ENCODE measurements at places on chromosomes 2 and 18.
A peak's percentile ranks its signal among the peaks of the same experiment; 100 is the strongest.

DNA sequence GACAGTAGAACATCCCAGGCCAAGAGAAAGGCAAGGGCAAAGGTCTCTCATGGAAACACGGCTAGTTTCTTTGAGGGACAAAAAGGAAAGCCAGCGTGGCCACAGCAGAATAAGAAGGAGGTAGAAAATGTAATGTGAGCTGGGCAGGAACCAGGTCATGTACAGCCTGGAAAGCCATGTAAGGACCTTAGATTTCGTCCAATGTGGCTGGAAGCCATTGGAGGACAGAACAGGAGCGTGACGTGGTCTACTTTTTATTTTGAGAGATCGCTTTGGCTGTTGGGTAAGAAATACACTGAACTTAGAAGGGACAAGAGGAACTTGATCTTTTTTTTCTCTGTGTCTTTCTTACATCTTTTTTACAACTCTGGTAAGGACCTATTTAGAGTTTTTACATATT is 57.8 kb upstream of the ANKRD44 start:
- no peak for DNase-seq

DNA sequence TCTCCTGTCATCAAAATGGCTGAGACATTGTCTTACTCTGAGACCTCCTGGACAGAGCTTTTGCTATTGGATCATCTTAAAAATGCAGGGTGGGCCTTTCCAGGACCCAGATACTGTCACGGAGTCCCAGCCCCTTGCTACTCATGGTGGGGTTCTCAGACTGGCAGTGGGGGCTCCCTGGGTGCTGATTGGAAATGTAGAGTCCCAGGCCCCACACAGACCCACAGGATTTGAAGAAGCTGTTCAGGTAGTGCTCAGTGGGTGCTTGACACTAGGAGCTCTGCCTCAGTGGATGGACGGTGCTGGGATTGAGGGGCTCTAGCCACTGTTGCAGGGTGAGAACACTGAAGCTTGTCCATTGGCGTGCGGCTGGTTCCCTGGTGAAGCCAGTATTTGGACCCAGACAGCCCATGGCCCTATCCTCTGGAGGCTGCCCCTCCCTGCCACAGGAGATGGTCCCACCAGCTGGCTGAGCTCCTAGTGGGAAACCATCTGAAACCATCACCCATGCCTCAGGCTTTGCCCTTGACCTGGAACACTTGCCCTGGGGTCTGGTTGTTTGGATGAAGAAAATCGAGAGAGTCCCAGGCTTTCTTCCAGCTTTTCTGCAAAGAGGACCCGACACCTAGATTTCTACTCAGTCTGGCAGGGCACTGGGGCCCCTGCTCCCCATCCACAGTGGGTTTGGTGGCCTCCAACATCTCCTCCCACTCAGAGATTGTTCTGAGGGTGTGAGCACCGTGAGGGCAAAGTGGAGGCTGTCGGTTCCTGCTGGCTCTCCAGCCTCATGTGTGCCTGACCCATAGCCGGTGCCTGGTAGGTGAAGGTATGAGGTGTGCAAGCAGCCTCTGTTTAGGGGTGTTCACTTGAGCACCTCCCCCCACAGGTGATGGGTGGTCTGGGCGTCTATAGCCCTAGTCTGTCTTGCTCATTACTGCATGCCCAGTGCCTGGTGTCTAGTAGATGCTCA is 30.1 kb downstream of the MROH2A start:
- DNase-seq = no peak

DNA sequence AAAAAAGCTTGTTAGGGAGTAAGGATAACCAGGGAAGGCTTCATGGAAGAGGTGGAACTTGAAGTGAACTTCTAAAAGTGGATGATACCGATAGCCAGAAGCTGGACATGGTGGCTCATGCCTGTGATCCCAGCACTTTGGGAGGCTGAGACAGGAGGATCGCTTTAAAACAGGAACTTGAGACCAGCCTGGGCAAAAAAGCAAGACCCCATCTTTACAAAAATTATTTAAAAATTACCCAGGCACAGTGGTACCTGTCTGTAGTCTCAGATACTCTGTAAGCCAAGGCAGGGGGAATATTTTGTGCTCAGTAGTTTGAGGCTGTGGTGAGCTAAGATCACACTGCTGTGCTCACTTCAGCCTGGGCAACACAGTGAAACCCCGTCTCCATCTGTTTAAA is 10.2 kb downstream of the PAPOLG start:
- no peak for DNase-seq

GRCh38 chr2:102424754-102425153 is 1.8 kb downstream of the IL18RAP start:
- no peak for DNase-seq

GRCh38 chr2:147867050-147867449 is 22.2 kb downstream of the ACVR2A start:
- no peak for DNase-seq

GRCh38 chr2:37549598-37549997 is 121.8 kb downstream of the CDC42EP3 start:
- no peak for DNase-seq

- DNase-seq = no peak
Measured at GRCh38 chr2:66433945-66434678, 813 bp upstream of the MEIS1 start.

- DNase-seq = no peak
Measured at GRCh38 chr2:117737846-117738245, 76.6 kb upstream of the DDX18 start.

GRCh38 chr2:6224267-6224666 is 532.1 kb downstream of the SOX11 start:
- no peak for DNase-seq

- DNase-seq = no peak
Measured at GRCh38 chr2:17610521-17610920, 70.0 kb downstream of the VSNL1 start.

- DNase-seq = no peak
Measured at GRCh38 chr2:33704406-33704855, 105.3 kb upstream of the FAM98A start.

DNA sequence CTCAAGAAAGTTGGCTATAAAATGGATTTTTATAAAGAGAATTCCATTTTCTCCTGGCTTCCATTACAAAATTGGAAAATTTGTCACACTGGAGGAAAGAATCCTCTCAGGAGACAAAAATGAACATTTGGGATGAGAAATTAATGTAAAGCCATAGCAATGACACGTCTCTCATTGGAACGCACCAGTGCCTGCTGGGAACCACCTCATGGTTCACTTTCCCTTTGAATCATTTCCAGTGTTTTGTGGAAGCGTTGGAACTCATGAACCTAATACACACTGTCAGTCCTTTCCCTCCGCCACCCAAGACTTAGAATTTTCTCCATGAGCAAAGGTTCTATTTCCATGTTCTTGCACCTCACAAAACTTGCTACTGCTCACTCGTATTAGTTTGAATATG is 21.0 kb upstream of the NRP2 start:
- DNase-seq = no peak

- DNase-seq = no peak
Measured at GRCh38 chr2:206824087-206824618, 58.7 kb downstream of the FASTKD2 start.

DNA sequence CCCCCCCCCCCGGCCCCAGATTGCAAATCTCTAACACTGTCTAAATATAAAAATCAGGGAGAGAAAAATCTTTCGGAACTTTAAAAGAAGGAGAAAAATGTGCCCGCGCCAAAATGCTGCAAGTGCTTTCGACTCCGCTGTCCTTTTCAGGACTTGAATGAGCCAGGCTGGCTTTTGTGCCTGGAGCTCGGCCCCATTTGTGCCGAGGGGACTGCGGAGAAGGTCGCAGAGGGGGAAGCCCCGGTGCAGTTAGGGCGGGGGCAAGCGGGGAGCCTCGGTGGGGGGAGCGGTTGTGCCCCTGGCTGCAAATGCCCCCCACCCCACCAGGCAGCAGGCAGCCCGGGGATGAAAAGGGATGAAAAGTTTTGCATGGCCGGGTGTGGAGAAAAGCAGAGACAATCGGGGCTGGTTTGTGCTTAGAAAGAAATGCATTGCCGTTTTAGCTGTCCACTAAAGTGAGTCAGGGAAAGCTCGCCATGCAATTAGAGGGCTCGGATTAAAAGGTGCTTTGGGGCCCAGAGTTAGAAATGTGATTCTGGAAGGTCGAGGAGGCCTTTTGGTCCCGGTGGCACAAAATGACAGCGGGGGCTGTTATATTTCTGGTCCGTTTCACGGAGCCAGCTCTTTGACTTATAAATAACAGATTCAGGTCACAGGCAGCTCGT is 1.6 kb downstream of the INHBB start:
- no peak for DNase-seq

DNA sequence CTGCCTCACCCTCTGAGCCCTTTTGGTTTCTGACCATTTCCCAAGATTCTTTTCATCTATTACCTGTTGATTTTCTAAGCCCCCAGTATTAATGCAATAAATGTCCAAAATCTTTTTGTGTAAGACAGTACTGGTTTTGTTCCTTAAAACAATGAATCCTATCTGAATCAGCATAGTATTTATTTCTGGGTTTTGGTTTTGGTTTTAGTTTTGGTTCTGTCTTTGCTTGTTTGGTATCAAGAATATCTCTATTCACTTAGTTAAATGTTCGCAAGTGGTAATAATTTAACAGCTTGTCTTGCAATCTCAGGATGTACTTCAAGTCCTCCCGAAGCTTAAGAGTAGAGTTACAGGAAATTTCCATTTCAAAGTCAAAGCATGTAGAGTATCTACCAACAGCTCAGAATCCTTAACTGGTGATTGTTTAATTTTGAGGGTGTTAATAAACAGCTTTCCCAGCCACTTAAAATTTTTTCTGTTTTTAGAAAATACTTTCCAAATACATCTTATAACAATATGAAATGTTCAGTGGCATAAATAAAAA is 67.7 kb upstream of the NEDD4L start:
- no peak for DNase-seq

GRCh38 chr18:75496151-75496550 is 68.6 kb upstream of the SMIM21 start:
- no peak for DNase-seq

- peak; percentile 59 for DNase-seq
Measured at GRCh38 chr18:58887613-58887963, 22.9 kb downstream of the ZNF532 start.

- no peak for DNase-seq
Measured at GRCh38 chr2:127358044-127358443, 29.7 kb downstream of the MAP3K2 start.

DNA sequence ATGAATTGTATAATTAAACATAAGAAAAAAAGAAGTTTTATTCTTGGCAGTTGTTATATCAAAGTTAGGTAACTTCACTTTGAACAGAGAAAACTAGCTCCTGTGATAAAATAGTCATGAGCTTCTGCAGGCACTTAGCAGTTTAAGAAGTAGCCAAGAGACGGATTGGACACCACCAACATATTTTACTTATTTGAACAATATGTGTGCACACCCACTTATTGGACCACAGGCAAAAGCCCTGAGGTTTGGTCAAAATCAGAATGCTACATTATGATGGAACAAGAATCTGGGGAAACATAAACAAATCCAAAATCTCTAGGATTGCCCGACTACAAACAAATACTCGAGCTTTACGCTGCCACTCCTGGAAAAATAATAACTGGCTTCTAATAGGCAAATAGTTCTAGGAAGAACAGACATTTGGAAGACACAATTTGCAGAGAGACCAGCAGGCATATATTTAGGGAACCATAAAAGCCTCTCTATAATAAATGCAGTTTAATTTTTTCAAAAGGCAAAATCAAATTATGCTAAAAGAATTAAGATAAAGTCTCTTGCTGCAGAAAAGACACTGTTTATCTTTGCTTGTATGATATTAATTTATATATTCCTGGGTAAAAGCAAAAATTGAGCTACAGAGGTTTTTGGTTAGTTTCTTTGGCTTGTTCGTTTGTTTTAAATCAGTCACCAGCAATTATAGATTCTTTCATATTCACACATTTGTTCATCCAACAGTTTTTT is 117.9 kb downstream of the CDC42EP3 start:
- no peak for DNase-seq

DNA sequence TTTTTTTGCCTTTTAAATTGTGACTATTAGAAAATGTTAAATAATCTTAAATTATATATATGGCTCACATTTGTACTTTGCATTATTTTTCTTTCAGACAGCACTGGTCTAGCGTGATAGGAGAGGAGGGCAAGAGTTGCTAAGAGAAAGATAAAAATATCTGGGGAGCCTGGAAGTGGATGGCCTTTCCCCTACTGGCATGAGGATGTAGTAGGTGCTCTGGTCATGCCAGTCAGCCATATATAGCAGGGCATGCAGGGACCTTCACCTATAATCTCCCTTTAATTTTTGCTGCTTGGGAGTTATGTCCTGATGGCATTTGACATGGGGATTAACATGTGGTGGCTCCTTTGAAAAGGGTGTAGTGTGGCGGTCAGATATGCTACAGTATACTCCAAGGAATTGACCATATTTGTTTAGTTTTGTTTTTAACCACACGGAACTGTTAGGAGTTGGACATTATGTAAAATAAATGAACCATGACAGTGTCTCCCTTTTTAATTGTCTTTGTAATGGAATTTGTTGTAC is 144.7 kb downstream of the BABAM2 start:
- no peak for DNase-seq

DNA sequence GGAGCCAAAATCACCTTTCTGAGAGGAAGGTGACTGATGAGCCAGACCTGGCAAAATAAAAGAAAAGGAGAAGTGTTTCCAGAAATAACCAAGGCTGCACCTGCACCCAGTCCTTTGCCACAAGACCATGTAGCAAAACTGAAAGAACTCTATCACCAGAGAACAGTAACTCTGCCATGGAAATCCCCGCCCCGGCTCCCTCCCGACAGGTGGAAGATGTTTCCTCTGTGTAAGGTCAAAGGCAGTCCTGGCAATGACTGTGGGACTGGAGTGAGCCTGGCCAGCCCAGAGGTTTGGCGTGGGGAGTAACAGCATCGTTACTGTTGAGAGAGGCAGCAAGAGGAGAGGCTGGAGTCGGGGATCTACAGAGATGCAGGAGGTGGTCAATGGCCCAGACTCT is 42.3 kb downstream of the SPRED2 start:
- no peak for DNase-seq

DNA sequence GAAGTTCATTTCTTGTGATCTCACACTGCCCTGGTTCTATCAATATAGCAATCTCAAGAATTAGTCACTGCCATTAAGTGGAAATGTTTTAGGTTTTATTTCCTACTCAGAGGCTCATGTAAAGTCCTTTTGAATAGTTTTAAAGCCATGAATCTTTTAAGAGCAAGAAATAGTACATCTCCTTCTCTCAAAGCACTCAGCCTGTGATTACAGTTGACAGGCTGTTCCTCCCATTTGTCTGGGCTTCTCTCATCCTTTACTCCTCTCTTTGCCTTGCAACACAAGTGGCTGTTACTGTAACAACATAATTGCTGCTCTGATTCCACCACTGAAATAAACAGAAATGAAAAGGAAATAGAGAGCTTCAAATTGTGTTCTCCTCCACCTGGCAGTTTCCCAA is 18.4 kb downstream of the GRP start:
- no peak for DNase-seq

DNA sequence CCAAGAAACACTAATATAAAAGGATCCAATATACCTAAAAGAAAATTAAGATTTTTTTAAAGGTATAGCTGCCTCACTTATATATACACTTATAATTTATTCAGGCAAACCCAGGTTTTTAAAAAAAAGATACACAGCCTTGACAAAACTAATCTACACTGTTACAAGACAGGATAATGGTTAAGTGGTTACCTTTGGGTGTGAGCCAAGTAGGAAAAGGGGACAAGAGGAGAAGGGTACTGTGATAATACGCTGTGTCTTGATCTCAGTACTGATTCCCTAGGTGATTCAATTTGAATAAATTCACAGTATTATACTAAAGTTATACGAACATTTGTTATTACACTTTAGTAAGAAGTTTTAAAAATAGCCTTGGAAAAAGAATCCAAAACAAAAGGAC is 30.6 kb downstream of the KLHL41 start:
- DNase-seq = no peak

All from non-pigmented ciliary epithelial cell (primary cell).